Vein endothelial cell (primary cell): ENCODE measurements at places on chromosomes 12 and 14. TPM values are rescaled to one million over a fixed set of nuclear protein-coding genes. Genes with fewer than 3 reads are reported as not detected.

Gene FAM181A
- not detected in 2 replicates for total RNA-seq

Gene PLEKHD1
- not detected in 2 replicates for total RNA-seq

Gene LPCAT3
- 7.8 and 13.4 TPM in 2 replicates for total RNA-seq

Gene DENND5B
- total RNA-seq, result 16.5 and 20.6 TPM in 2 replicates

Gene USP44
- 0.96 and 2.0 TPM in 2 replicates for total RNA-seq

Gene RNASE3
- not detected in 2 replicates for total RNA-seq

Gene PNN
- total RNA-seq, result 16.0 and 23.6 TPM in 2 replicates

Gene ANO4
- total RNA-seq, result 0.33 TPM in 1 of 2 replicates, not detected in the other

Gene TRIM9
- under 0.01 TPM in 2 replicates for total RNA-seq

Gene CIROP
- not detected in 2 replicates for total RNA-seq

Gene FOXG1
- total RNA-seq, result not detected in 2 replicates

Gene GALNT8
- total RNA-seq, result 0.19 and 0.33 TPM in 2 replicates
